ENCODE measurements at places on chromosomes 3 and 15. TPM values are rescaled to one million over a fixed set of nuclear protein-coding genes. Genes with fewer than 3 reads are reported as not detected.

DNA sequence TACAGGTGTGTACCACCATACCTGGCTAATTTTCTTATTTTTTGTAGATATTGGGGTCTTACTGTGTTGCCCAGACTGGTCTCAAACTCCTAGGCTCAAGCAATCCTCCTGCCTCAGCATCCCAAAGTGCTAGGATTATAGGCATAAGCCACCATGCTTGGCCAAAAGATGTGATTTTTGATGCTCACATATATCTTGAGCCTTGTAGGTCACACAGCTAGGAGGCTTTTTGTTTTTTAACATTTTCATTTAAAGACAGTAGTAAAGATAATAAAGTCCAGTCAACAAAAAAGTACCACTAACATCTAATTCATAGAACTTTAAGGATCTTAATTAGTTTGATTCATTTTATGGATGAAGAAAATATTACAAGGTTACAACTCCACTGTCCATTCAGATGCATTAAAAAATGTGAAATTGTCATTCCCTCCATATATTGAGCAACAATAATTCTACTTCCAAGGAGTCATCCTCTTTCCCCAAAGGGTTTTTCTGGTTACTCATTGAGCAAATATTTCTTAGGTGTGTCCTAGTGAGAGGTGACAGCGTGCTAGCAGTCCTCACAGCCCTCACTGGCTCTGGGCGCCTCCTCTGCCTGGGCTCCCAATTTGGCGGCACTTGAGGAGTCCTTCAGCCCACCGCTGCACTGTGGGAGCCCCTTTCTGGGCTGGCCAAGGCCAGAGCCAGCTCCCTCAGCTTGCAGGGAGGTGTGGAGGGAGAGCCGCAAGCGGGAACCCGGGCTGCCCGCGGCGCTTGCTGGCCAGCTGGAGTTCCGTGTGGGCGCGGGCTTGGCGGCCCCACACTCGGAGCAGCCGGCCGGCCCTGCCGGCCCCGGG, 8.3 kb upstream of the TASOR start:
- no peak for DNase-seq
- H3K27me3 ChIP-seq = no peaks in the 10 kb centered on the region
- H3K36me3 ChIP-seq = no peaks in the 10 kb centered on the region
- H3K27ac ChIP-seq = no peak overlapping the region
- H3K4me3 ChIP-seq = no peak overlapping the region

- DNase-seq = no peak
- peaks cover 2% of the 10 kb centered on the region for H3K36me3 ChIP-seq
- peaks cover 12% of the 10 kb centered on the region for H3K4me1 ChIP-seq
- H3K4me3 ChIP-seq = no peak overlapping the region
These were observed 14.4 kb downstream of the TMOD2 start for GRCh38 chr15:51765751-51766150.

- peak overlapping the region; percentile 87 for H3K4me3 ChIP-seq
- peaks cover 63% of the 10 kb centered on the region for H3K4me1 ChIP-seq
These were observed 2.0 kb downstream of the FOXP1 start for GRCh38 chr3:71581457-71582035.

GRCh38 chr3:159787794-159788205, 200.8 kb upstream of the IL12A start:
- DNase-seq = no peak
- no peak overlapping the region for H3K27ac ChIP-seq
- peaks cover 14% of the 10 kb centered on the region for H3K27me3 ChIP-seq
- H3K4me3 ChIP-seq = no peak overlapping the region
- no peaks in the 10 kb centered on the region for H3K4me1 ChIP-seq

DNA sequence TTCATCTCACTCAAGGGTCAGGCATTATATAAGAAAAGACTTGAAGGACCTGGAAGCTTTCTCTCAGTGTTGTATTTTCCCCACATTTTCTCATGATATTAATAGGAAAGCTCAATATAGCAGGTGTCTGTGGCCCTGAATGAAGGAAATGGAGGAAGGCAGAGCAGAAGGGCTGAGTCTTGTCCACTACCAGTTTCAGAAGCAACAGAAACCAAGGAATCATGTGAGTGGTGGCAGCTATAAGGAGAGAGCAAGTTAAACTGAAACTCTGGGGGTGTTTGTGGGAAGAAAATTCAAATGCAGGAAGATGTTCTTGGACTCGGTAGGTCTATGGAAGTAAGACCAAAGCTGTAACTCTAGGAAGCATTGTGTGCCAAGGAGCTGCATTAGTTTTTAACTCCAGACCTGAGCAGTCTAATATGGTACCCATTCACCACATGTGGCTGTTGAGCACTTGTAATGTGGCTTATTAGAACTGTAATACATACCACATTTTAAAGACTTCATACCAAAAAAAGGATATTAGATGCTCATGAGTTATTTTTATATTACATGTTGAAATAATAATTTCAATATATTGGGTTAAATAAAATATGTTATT, 278.8 kb upstream of the GADL1 start:
- H3K36me3 ChIP-seq = peaks cover 1% of the 10 kb centered on the region
- H3K4me1 ChIP-seq = peaks cover 12% of the 10 kb centered on the region
- no peak for DNase-seq
- no peak overlapping the region for H3K4me3 ChIP-seq

GRCh38 chr3:11006986-11007933, 14.7 kb downstream of the SLC6A1 start:
- no peak overlapping the region for H3K27ac ChIP-seq
- no peaks in the 10 kb centered on the region for H3K36me3 ChIP-seq

The SLC33A1 gene
- 39.5 TPM for total RNA-seq

- no peaks in the 10 kb centered on the region for H3K27me3 ChIP-seq
- H3K4me1 ChIP-seq = peaks cover 54% of the 10 kb centered on the region
- H3K27ac ChIP-seq = no peak overlapping the region
- H3K4me3 ChIP-seq = no peak overlapping the region
- DNase-seq = no peak
These were observed 7.2 kb downstream of the RNF13 start for GRCh38 chr3:149820183-149820582.

The GPR156 gene
- total RNA-seq = not detected

DNA sequence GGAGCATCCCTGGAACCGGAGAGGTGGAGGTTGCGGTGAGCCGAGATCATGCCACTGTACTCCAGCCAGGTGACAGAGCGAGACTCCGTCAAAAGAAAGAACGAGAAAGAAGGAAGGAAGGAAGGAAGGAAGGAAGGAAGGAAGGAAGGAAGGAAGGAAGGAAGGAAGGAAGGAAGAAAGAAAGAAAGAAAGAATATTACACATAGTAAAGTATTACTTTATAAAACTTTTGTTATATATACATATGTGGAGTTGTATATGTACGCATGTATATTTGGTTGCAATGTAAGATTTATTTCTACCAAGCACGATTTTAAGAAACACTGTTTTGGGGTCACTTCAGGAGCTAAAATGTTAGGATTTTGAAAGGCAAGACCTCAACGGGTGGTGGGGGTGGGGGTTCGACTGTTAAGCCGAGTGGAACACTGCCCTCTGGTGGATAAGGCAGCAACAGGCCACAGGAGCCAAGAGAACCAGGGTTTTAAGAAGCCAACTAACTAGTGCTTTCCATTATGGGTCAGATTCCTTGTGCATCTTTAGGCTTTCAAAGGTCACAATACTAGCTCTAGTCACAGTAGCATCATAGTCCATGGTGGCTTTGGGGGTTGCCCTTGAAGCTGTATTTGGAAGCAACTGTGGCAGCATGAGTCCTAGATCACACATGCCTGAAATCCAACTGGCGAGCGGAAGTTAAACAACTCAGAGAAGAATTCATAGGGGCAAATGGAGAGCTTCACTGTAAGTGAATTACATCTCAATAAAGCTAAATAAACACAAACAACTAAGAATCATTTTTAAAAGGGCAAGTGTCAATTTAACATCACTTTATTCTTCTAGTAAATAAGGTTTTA, 22.5 kb downstream of the GLB1 start:
- no peak overlapping the region for H3K27ac ChIP-seq
- H3K36me3 ChIP-seq = peaks cover 3% of the 10 kb centered on the region
- H3K4me1 ChIP-seq = peaks cover 29% of the 10 kb centered on the region
- no peaks in the 10 kb centered on the region for H3K27me3 ChIP-seq

The ABCC5 gene
- total RNA-seq = 22.4 TPM

- no peaks in the 10 kb centered on the region for H3K36me3 ChIP-seq
- no peak overlapping the region for H3K4me3 ChIP-seq
- H3K4me1 ChIP-seq = peaks cover 8% of the 10 kb centered on the region
- no peak for DNase-seq
- H3K27me3 ChIP-seq = no peaks in the 10 kb centered on the region
These were observed 195.6 kb downstream of the TCF12 start for GRCh38 chr15:57114070-57114469.

- DNase-seq = no peak
- H3K27me3 ChIP-seq = no peaks in the 10 kb centered on the region
- H3K27ac ChIP-seq = no peak overlapping the region
These were observed 164.5 kb downstream of the TBC1D5 start for GRCh38 chr3:17577796-17578520.

DNA sequence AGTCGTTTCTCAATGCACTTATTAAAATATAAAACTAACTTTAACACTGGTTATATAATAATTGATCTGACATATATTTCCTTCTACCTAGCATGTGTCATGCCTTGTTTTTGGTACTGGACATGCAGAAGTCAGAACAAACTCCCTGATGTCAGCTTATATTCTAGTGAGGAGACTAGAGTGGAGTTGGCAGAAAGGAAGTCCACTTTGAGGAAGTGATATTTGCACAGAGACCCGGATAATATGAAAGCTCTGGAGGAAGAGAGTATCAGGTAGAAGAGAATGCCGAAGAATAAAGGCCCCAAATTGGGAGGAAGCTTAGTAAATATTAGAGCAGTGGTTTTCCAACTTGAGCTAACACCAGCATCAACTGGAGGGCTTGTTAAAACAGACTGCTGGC, 24.6 kb upstream of the ZNF280D start:
- DNase-seq = no peak
- no peak overlapping the region for H3K4me3 ChIP-seq
- H3K4me1 ChIP-seq = no peaks in the 10 kb centered on the region
- H3K36me3 ChIP-seq = no peaks in the 10 kb centered on the region
- no peak overlapping the region for H3K27ac ChIP-seq

DNA sequence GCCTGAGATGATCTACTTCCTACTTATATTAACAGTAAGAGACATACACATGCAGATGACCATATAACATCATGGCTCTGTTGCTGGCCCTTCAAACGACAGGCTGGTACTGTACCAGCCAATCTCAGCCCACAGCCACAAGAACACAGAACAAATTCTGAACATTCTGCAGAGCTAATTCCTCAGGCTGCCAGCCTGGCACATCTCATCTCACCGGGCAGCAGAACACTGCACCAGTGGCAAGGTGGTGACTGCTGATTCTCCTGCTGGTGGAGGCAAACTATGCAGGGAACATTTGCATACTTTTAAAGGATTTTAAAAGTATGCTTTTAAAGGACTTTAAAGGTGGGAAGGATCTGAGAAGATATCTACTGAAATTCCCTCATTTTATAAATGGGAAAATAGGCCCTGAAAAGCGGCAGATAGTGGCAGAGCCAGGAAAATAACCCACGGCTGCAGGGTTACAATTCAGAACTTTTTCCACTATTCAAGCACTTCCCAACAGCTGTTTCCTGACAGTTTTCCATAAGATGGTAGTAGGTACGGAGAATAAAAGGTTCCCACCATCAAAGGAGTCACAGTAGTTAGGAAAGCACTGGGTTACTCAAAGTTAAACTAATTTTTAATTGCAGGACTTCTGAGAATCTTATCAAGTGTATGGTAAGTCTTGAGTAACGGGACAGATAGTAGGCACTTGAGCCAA, 37.3 kb downstream of the SUMF1 start:
- no peak for DNase-seq
- H3K4me3 ChIP-seq = no peak overlapping the region
- peaks cover 27% of the 10 kb centered on the region for H3K4me1 ChIP-seq

DNA sequence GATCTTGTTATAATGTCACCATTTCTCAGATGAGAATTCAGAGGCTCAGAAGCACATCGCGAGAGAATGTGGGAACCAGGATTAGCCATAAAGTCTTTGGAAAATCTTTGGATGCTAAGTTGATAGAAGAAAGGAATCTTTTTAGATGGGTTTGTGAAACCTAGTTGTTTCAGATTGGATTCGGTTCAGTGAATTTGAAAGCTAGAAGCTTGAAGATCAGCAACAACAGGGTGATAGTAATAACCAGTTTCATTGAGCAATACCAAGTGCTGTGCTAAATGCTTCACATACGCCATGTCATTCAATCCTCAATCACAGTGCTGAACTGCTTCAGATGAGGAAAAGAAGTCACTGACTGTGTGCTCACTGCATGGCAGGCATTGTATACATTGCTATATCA, 47.4 kb upstream of the MITF start:
- H3K4me1 ChIP-seq = no peaks in the 10 kb centered on the region
- H3K36me3 ChIP-seq = no peaks in the 10 kb centered on the region
- no peaks in the 10 kb centered on the region for H3K27me3 ChIP-seq
- DNase-seq = no peak
- no peak overlapping the region for H3K4me3 ChIP-seq

All from activated T-cell treated with anti-CD3 and anti-CD28 coated beads, Interleukin-2, amount 50 U/mL, for 72 hours (primary cell).